ENCODE measurements at places on chromosomes 7 and 10.

DNA sequence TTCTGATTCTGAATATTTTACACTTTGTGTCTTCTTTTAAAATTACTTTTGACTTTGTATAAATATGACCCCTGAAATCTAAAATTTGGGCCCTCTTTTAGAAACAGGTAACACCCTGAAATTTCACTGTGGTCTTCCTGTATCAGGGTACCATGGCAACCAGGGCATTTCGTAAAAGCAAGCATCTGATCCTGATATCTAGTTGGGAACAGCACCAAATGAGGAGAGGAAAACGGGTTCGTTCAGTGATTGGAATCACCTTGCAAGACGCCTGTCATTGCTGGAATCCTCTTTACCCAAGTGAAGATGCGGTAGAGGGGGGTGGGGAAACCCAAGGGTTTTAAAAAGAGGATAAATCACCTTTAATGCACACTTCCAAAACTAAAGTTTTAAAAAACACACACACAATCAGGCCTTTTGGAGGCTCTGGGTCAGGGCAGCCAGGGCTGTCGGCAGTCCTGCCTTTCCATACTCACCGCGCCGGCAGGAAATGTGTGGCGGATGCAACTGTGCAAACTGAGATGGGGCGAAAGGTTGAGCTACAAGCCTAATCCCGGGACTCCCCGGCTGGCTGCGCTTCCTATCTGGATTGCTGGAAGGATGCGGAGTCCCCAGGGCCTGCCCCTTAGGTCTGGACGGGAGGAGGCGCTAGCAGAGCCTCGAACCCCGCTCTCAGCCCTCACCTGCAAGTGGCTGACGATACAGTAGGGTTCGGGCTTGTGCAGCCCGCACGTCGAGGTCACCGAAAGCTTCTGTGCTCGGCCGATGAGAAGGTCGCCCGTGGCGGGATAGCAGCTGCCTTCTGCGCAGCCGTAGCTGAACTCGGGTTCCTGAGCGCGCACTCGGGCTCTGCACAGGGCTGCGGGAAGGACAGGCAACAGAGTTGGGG lies 1.8 kb downstream of the LAMB1 start:
- DNase-seq, result peak; percentile 45

- no peak for DNase-seq
Observed at GRCh38 chr10:122280156-122280555, 9.1 kb downstream of the BTBD16 start.

DNA sequence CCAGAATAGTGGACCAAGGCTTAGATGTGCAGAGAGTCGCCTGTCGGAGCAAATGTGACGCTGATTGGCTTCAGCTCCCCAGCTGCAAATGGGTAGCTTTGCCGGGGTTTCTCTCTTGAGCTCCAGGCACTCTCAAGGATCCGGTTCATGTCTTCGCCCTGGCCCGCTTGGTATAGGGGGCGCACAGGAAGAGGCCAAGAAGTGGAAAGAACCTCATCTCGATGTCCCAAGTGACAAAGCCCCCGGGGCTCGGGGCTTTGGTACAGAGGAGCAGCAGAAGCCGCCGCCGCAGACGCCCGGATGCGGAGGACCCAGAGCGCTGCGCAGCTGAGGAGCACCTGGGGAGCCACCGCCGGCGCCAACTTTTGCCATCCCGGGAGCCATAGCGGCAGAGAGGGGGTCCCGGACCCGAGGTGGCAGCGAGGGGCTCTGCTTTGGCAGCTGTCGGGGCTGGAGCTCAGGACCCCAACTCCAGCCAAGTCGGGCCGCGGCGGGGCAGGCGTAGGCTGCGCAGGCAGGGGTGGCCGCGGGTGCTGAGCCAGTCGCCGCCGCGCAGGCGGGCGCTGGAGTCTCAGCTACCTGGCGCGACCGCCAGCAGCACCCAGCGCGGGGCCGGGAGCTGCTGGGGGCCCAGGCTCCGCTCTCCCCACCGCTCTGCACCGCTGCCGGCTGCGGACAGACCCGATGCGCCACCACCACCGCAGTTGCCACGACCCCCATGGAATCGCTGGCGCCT lies 466.6 kb downstream of the XPNPEP1 start:
- DNase-seq, result no peak

DNA sequence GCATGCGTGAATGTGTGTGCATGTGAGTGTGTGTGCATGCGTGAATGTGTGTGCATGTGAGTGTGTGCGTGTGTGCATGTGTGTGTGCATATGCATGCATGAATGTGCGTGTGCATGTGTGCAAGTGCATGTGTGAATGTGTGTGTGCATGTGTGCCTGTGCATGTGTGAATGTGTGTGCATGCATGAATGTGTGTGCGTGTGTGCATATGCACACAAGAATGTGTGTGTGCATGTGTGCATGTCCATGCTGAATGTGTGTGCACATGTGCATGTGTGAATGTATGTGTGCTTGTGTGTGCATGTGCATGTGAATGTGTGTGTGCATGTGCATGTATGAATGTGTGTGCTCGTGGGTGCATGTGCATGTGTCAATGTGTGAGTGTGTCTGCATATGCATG lies 42.1 kb upstream of the NUB1 start:
- no peak for DNase-seq

DNA sequence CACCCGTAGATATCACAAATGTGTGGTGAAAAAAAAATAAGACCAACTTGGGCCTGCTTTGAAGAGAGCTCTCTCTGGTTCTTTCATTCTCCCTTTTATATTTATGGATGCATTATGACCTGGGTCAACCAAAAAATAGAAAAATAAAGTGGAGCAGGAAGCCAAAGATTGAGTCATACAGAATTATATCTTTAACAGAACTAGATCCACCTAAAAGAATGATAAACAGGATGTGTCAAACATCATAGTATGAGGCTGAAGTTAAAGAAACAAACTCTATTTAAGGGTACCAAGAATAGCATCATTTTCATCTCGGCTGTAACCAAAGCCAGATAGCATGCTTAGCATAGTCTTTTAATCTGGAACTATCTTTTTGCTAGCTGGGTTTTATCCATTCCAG lies 28.8 kb upstream of the NMT2 start:
- no peak for DNase-seq

- no peak for DNase-seq
Observed at GRCh38 chr7:107744345-107744750, 406 bp downstream of the CBLL1 start.

DNA sequence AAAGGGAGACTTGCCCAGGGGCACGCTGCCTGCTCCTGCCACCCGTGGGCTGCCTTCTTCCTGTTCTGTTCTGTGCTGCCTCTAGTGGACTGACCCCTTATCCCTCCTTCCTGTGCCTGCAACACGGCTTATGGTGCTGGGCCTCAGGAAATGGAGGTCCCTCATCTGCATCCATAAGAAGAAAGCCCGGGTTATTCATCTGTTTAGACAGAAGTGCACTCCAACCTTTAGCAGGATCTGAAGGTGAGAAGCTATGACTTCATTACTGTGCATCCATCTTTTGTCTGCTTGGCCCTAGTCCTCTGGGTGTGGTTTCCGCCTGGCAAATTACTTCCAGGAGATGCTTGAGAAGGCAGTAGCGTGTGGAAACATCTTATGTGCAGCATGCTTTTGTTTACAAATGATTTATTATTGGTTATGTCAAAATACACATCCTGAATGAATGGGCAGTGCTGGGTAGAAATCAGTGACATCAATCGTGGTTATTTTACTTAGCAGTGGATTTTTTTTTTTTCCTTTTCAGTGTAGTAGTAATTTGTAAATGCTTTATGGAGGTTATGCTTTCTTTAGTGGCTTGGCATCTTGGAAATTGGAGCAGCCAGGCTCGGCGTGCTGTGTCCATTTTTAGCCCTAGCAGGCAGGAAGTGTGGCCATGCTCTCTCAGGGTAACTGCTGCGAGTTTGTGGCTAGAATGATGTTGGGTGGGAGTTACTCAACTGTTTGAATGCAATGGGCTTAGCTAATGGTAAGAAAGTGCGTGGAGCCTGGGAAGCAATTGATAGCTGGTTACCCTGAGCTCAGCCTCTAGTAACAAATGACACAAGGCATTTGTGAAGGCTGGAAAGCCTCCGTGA lies 12.7 kb downstream of the PTPRE start:
- DNase-seq, result no peak

DNA sequence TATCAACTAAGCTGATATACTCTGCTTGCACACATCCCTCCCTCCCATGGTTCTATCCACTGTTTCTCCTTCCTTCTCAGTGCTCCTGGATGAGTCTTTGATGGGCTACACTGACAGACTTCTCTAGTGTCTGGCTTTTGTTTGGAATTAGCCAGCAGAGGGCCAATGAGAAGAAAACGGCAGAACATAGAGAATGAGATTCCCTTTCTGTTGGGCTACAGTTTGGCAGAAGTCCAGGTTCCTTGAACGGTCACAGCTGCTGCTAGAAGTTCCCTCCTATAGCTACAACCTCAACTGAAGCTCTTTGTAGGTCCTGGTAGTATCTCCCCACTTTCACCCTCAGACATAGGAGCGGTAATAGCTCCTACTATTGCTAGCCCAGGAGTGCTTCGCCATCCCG lies 251.1 kb upstream of the LRRN3 start:
- DNase-seq, result peak; percentile 84

DNA sequence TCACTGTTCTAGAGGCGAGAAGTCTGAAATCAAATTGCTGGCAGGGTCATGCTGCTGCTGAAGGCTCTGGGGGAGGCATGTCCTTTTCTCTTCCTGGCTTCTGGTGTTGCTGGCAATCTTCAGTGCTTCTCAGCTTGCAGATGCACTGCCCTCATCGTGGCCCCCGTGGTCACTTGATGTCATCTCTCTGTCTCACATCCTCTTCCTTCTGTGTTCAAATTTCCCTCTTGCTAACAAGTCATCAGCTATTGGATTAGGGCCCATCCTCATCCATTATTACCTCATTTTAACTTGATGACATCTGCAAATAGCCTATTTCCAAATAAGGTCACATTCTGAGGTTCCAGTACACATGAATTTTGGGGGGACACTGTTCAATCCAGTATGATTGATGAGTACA lies 36.6 kb upstream of the SRGN start:
- no peak for DNase-seq

- no peak for DNase-seq
Observed at GRCh38 chr10:74981831-74982633, 129.4 kb upstream of the SAMD8 start.

DNA sequence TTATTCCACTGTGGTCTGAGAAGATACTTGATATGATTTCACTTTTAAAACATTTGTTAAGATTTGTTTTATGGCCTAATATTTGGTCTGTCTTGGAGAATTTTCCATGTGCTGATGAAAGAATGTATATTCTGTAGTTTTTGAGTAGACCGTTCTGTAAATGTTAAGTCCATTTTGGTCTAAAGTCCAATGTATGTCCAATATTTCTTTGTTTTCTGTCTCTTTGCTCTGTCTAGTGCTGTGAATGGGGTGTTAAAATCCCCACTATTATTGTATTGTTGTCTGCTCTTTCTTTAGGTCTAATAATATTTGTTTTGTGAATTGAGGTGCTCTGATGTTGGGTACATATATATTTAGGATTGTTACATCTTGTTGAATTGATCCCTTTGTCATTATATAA lies 31.3 kb downstream of the DNAJC9 start:
- DNase-seq, result no peak

DNA sequence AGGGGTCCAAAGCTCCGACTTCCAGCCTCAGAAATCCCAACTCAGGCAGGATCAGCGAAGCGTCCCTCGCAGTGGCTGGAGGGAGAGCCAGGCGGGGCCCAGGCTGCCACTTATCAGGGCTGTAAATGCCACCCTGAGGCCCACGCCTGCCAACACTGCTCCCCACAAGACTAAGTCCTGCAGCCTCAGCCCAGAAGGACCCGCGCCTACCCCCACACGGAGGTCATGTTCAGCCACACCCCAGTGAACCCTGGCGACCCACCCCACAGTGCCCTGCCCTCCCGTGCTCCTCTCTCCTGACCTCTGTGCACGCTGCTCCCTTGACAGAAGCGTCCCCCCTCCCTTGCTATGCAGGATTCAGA lies 3.2 kb downstream of the PSMG3 start:
- no peak for DNase-seq

- DNase-seq, result no peak
Observed at GRCh38 chr7:134662166-134662870, 15.7 kb downstream of the BPGM start.

GRCh38 chr7:81074406-81074805 lies 155.6 kb upstream of the SEMA3C start:
- DNase-seq, result no peak

GRCh38 chr7:132518102-132518838 lies 58.0 kb downstream of the PLXNA4 start:
- no peak for DNase-seq

GRCh38 chr7:159136846-159137245 lies 7.8 kb downstream of the VIPR2 start:
- DNase-seq, result no peak

DNA sequence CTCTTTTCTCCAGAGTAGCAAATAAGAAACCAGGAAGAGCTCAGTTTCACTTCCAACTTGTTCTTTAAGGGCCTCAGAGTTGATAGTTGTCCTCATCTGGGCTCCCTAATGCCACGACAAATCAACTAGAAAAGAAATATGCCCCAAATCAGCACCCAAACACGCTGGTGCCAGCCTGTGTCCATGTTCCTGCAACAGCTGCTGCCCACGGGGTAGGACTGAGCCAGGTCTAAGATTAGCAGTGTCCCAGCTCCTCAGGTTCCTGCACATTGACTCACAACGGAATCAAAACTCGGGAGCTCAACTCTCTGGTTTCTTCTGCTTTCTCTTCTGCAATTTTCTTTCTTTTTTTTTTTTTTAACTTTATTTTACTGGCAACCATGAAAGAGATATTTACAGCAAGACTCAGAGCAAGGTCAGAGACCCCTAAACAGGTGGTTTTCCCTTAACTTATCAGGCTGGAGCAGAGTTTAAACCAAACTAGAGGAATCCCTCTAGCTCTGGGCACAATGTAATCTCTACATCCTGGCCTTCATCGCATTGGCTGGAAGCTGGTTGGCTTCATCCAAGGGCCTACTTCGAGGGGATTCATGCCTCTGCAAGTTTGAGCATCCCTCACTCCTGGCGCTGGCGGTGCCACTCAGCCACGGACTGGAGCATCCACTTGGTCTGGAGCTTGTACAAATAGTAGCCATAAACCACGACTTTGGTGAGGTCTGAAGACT lies 126.1 kb downstream of the PFKFB3 start:
- no peak for DNase-seq

Data from NCI-H1105 treated with DMSO at 0.1 percent for 48 hours (cell line).